ENCODE measurements at places on chromosomes 13 and 19.
A peak's percentile ranks its signal among the peaks of the same experiment; 100 is the strongest.

DNA sequence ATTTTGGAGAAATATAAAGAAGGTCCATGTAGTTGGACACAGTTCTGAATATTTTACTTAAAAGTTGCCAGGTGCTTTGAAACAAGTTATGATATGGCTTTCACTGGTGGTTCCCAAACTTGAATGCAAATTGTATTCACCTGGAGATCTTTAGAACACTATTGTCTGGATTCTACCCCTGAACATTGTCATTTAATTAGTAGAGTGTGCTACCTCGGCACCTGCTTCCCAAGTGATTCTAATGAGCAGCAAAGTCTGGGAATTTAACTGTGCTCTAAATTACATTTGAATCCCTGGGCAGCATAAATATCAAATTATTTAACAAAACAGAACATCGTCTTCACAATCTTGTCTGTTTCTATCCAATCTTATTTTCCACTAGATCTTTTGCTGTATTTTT lies 2483.3 kb downstream of the PCDH9 start:
- DNase-seq: no peak

- no peak for DNase-seq
These were observed 21.0 kb downstream of the RFXAP start for GRCh38 chr13:36839981-36840380.

DNA sequence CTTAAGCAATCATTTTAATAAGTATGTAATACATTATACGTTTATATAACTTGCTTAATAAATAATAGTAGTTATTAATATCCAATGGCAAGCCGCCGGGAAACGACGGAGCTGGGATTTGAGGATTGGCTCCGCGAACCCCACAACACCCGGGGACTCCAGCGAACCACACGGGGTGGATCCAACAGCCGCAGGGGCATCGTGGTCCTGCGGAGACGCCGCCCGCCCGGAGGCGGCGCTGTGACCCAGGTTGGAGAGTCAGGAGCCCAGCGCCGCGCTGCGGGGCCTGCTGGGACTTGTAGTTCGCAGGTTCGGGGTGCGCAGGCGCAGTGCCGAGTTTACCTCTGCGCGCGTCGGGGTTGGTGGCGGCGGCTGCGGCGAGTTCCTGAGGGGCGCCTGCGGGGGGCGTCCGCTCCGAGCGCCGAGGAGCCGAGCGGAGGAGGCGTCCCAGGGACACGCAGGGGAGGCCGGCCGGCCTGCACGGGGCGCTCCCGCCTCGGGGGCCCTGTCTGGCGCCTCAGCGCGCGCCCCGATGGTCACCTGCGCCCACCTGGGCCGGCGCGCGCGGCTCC lies at the start of gene ZNF554:
ZNF554 (plus strand) TSS at position 329 of the 572 bp plus-strand sequence; CDS start at position 533, 204 bp downstream.
- DNase-seq: peak; percentile 92

DNA sequence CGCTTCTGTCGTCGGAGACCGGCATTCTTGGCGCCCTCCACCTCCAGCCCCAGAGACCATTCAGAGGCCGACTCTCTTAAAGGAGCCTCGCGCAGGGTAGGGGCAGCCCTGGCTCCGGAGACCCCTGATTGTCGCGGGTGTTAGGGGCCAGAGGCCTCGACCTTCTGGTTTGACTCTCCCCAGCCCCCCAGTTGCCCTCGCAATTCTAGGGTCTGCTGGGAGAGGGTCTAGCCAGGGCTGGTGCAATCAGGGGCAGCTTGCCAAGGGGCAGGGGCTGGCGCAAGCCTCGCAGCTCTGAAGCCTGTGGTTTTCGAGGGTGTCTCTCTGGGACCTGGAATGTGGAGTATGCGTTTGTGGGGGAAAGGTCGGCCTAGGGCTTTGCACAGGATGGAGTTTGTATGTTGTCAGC lies 1.6 kb upstream of the SLC7A10 start:
- no peak for DNase-seq

DNA sequence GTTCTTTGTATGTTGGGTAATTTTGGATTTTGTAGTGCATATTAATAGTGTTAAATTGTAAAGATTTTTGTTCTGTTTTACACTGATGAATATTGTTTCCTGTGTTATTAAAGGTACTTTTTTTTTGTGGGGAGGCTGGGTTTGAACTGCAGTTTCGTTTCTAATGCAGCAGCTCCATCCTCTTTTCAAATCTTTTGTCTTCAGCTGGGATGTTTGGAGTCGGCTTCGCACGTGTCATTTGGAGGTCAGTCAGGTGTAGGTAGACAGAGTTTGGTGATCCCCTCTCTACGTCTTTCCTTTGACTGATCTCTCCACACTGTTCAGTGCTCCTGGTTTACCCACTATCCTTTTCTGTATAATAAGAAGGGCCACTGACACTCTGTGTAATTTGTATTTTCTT lies 30.3 kb downstream of the TDRD3 start:
- no peak for DNase-seq

- DNase-seq: no peak
These were observed 148.9 kb downstream of the URI1 start for GRCh38 chr19:30090963-30091362.

DNA sequence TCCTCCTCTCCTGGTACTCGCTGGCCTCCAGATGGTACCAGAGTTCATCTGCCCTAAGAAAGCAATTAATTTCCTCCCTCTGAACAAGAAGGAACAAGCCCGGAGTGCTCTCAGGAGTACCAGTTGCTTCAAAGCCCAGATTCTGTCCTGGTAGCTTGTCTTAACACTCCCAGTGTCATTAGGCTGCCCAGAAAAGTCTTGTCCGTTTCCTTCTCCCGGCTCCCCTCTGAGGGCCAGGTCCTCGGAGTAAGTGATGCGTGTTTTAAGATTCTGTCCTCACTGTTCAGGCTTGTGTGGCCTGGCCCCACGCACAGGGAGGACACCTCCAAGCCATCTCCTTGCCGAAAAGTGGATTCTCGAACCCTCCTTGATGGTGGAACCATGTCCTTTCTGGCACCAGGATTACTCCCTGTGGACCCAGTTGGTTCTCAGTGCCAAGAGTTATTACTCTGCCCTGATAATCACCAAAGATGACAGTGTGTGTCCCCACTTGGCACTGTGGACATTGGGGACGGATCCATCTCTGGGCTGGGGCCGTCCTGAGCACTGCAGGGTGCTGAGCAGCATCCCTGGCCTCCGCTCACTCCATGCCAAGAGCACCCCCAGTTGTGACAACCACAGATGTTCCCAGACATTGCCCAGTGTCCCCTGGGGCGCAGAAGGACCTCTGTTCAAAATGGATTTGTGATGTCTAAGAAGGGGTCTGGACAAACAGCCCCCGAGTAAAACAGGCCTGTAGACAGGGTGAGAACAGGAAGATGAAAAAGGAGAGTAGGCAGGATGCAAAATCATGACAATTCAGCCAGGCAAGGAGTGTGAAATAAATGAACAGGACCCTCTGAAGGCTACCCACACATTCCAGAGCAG lies 52.4 kb downstream of the RFX2 start:
- no peak for DNase-seq

GRCh38 chr19:17086120-17086519 lies 10.5 kb downstream of the MYO9B start:
- no peak for DNase-seq

- no peak for DNase-seq
These were observed 7.4 kb upstream of the TEX29 start for GRCh38 chr13:111312944-111313590.

- no peak for DNase-seq
These were observed 1387.8 kb upstream of the ATXN8OS start for GRCh38 chr13:68719815-68720214.

DNA sequence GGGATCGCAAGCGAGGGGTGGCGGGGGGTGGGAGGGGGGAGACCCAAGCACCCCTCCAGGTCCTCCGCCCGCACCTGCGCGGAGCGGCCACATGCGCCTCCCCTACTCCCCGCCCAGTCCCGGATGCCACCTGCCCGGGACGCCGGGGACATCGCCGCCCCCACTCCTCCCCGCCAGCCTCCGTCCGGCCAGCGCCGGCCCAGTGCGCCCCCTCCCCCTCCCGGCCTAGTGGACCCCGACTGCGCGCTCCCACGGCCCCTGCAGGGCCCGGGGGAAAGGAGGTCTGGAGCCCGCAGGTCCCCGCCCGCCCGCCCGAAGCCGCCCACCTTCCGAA lies 263 bp downstream of the RHPN2 start:
- DNase-seq: peak; percentile 30

DNA sequence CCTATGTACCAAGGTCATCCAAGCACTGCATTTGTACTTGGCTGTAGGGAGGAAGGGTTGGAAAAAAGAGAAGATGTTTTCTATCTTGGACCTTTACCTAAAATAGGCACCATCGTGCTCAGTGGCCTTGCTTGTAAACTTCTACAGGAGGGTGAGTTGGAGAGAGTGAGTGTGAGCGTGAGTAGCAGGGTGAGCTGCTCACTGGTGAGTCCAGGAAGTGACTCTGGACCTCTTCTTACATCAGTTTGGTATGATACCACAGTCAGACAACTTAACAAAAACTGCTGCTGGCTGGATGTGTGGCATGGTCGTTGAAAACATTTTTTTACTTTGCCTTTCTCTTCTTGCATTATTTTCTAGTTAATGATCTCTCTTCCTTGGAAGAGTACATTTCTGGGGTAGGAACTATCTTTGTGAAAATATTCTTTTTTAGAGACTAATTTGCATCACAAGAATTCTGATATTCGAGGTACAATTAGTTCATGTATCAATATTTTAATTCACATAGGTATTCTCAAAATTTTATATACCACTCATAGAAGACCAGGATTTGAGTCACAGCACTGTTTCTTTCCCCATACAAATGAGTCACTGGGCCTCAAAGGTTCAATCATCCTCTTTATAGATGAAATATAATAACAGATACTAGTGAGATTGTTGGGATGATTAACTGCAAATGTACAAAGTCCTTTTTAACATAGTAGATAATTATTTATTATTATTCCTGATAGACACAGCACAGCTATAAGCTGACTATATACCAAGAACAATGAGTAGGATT lies 651 bp downstream of the SERPINE3 start:
- DNase-seq: no peak

DNA sequence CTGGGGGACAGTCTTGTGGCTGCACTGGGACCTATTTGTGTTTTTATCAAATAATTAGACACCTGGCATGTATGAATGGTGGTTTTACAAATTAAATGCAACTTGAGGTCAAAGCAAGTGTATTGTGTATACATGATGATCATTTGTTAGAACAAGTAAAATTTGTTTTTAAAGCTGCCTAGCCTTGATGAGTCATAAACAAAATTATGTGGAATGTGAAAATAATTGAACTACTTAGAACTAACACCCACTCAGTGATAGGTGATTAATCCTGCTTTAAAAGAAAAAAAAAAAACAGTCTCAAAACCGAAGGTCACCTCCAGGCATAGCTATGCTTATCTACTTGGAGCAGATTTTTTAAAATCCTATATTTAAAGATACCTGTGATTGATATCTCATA lies 770.3 kb upstream of the SLITRK5 start:
- no peak for DNase-seq

DNA sequence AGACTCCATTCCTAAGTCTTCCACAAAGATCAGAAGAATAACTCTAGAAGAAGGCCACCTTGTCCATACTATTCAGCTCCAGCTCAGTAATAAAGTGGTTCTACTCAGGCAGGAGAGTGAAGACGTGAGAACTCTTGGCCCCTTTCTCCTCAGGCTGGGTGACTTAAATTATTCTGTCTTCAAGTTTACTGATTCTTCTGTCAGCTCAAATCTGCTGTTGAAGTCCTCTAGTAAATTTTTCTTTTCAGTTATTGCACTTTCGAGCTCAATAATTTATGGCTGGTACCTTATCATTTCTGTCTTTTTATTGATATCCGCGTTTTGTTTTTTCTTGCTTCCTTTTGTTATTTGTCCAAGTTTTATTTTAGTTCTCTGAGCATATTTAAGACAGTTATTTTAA lies 922.3 kb upstream of the PCDH9 start:
- no peak for DNase-seq

GRCh38 chr13:66558506-66558905 lies 671.6 kb downstream of the PCDH9 start:
- DNase-seq: no peak

DNA sequence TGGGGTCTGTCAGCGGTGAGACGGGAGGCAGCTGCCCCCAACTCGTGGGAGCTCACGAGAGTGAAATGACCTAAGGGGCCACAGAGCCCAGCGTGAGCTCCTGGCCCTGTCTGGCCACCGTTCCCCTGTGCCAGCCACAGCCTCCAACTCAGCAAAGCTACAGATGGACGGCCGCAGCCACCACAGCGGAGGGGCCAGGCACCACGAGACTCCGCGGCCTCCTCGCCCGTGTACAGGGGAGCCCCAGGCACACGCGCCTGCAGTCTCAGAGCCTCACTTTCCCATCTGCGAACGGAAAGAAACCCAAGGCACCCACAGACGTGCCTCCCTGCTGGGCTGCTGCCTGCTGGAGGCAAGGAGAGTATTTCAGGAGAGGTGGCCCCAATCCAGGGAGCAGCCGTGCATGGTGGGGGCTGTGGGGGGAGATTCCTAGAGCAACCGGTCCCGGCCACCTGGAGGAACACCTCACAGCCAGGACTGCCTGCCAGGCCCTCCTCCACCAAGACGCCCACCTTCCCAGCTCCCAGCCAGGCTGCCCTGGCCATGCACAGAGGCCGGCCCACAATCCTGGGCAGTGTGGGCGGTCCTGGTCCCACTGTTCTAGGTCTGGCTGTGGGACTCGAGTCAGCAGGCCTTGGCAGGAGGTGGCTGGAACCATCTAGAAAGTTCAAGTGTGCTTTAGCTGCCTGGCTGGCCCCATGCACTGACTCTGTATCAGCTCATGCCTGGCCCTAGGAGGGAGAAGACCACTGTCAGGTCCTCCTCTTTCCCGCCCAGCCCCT lies 1.9 kb downstream of the MKNK2 start:
- no peak for DNase-seq

GRCh38 chr13:27497563-27498230 lies 47.3 kb upstream of the MTIF3 start:
- no peak for DNase-seq

DNA sequence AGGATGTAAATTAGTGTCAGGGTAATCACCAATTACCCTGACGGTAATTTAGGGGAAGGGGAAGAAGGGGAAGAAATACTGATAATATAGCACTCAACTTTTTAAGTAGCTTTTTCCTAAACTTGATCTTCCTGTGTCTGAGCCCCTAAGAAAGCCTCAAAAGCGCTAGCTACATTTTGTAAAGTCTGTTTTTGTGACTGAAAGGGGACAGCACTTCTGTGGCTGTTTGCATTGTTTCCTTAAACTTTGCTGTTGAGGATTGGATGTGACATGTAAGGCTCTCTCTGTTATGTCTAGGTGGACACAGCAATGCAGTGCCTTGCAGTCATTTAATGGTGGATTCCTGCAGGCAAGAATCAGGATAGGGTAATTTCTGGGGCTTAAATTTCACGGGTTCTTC lies 42.8 kb downstream of the SPATA13 start:
- no peak for DNase-seq

- no peak for DNase-seq
These were observed 1.2 kb upstream of the GPX4 start for GRCh38 chr19:1102407-1103131.

DNA sequence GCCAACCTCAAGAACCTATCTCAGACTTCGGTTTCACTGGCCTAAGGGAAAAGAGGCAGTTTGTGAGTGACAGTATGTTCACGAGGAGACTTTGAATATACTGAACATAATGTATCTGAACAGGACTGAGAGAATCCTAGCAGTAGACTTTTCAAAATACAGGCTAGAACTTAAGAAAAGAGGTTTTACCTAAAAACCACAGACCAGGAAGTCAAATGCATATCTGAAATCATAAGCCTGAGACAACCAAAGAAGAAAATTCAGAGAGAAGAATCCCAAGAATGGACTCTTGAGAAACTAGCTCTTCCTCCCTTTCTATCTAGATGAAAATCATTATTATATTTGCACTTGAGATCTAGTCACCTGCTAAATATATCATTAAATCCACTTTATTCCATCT lies 17.6 kb downstream of the MYCBP2 start:
- DNase-seq: no peak

Data from DMS79 treated with DMSO at 0.1 percent for 48 hours (cell line).